Tibial nerve (tissue), 4 donors: ENCODE measurements at places on chromosomes 11 and 22. TPM values are rescaled to one million over a fixed set of nuclear protein-coding genes. Genes with fewer than 3 reads are reported as not detected.
A peak's percentile ranks its signal among the peaks of the same experiment; 100 is the strongest.

GRCh38 chr11:131886201-131886600 lies 515.8 kb downstream of the NTM start:
- DNase-seq = no peak
- no peak overlapping the region for H3K4me3 ChIP-seq
- no peaks in the 10 kb centered on the region for H3K4me1 ChIP-seq
- H3K27me3 ChIP-seq = no peaks in the 10 kb centered on the region
- no peak overlapping the region for H3K27ac ChIP-seq

- H3K4me3 ChIP-seq = no peak overlapping the region
- no peak overlapping the region for H3K27ac ChIP-seq
- H3K4me1 ChIP-seq = no peaks in the 10 kb centered on the region
- no peak for DNase-seq
- H3K36me3 ChIP-seq = no peaks in the 10 kb centered on the region
Measured at GRCh38 chr11:128705124-128705920, 11.4 kb downstream of the FLI1 start.

DNA sequence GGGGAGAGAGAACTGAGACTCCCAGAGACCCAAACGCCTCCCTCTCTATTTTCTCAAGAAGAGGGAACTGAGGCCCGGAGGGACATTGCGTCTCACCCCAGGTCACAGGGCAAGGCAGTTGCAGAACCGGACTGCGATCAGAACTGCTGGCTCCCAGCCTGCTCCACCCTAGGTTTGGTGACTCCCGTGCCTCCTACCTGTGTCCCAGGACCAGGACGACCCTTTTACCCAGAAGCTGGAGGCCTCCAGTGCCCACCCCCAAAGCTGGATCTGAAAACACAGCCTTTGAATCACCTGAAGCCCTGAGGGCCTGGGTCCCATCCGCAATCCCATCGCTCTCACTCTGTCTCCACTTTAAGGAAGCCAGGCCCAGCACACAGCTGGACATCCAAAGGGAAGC lies 1.4 kb downstream of the GSTT4 start:
- no peak overlapping the region for H3K27ac ChIP-seq
- no peak for DNase-seq
- H3K4me3 ChIP-seq = no peak overlapping the region

- no peak for DNase-seq
Measured at GRCh38 chr11:47282462-47282861, 12.5 kb downstream of the MADD start.

DNA sequence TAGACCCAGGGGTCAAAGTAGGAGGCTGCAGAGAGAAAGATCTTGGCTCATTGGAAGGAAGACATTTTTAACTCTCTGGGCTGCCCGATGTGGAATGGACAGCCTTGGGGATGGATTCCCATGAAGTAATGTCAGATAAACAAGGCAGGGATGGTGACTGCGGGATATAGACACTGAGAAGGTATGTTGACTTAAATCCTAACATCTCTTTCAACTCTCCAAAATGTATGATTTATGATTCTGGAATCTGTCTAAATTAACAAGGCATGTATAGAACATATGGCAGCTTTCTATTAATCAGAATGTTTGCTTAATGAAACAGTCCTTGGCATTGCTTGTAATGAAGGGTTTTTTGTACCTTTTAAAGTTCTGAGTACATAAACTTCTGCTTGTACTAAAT lies 56.1 kb upstream of the VSTM5 start:
- no peak overlapping the region for H3K4me3 ChIP-seq
- no peaks in the 10 kb centered on the region for H3K27me3 ChIP-seq

- no peaks in the 10 kb centered on the region for H3K27me3 ChIP-seq
- H3K36me3 ChIP-seq = no peaks in the 10 kb centered on the region
- H3K27ac ChIP-seq = no peak overlapping the region
- H3K4me3 ChIP-seq = no peak overlapping the region
- peaks cover 44% of the 10 kb centered on the region for H3K4me1 ChIP-seq
Measured at GRCh38 chr11:44575288-44575672, 9.8 kb downstream of the CD82 start.

- H3K27ac ChIP-seq = no peak overlapping the region
- no peak overlapping the region for H3K4me3 ChIP-seq
- H3K36me3 ChIP-seq = no peaks in the 10 kb centered on the region
- H3K27me3 ChIP-seq = no peaks in the 10 kb centered on the region
- no peak for DNase-seq
- no peaks in the 10 kb centered on the region for H3K4me1 ChIP-seq
Measured at GRCh38 chr11:26134481-26135355, 197.2 kb upstream of the ANO3 start.

Gene PRRG4
- 29.9 TPM for total RNA-seq

Gene CDKN1C
- 128 TPM for total RNA-seq

DNA sequence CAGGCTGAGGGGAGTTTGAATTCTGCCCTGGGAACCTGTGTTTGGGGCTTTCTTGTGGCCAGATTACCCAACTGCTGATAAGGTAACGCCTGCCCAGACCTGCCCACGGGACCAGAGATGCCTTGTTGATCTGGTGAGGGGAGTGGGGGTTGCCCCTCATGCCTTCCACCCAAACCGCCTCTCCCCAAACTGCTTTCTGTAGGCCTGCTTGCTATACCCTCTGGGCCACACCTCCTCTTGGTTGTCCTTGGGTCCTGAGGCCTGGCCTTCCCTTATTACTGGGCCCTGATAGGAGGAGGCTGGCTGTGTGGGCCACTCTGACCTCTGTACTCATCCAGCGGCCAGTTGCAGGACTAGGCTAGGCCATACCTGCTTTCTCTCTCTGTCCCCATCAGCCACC lies 3.4 kb downstream of the P2RY2 start:
- H3K4me1 ChIP-seq = peaks cover 17% of the 10 kb centered on the region
- DNase-seq = no peak
- peaks cover 29% of the 10 kb centered on the region for H3K27me3 ChIP-seq

GRCh38 chr22:30250661-30251267 lies 4.2 kb upstream of the LIF start:
- no peaks in the 10 kb centered on the region for H3K36me3 ChIP-seq
- DNase-seq = no peak
- H3K4me3 ChIP-seq = no peak overlapping the region
- H3K4me1 ChIP-seq = no peaks in the 10 kb centered on the region

DNA sequence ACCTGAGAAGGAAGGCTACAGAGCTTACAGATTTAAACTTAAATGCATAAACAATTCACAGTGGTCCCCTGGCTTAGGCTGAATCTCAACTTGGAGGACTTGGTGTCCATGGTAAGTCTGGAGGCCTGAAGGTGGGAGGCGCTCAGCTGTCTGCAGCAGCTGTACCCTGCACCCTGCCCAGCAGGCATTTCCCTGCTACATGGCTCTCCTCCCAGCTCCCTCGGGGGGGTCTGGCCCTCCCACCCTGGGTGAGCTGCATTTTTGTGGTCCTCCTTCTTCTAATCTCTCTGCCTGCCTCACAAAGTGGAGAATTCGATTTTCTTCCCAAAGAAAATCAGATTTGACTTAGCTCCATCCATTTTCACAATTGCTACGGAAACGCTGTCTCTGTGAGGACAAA lies 273.2 kb downstream of the KIRREL3 start:
- no peaks in the 10 kb centered on the region for H3K36me3 ChIP-seq
- no peak for DNase-seq
- H3K27me3 ChIP-seq = no peaks in the 10 kb centered on the region
- H3K4me3 ChIP-seq = no peak overlapping the region

GRCh38 chr11:62926680-62927455 lies 5.7 kb upstream of the CHRM1 start:
- no peak overlapping the region for H3K27ac ChIP-seq
- H3K4me3 ChIP-seq = no peak overlapping the region
- no peaks in the 10 kb centered on the region for H3K36me3 ChIP-seq
- H3K4me1 ChIP-seq = peaks cover 38% of the 10 kb centered on the region
- no peak for DNase-seq

DNA sequence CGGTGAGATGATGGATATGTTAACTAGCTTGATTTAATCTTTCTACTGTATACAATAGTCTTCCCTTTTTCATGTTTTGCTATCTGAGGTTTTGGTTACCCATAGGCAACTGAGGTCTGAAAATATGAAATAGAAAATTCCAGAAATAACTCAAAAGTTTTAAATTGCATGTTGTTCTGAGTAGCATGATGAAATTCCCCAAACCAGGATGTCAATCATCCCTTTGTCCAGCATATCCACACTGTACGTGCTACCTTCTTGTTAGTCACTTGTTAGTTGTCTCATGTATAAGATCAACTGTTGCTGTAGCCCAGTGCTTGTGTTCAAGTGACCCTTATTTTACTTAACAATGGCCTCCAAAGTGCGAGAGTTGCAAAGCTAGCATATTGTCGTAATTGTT lies 21.2 kb upstream of the OR10W1 start:
- DNase-seq = no peak
- H3K36me3 ChIP-seq = no peaks in the 10 kb centered on the region
- H3K4me1 ChIP-seq = no peaks in the 10 kb centered on the region
- H3K27ac ChIP-seq = no peak overlapping the region

GRCh38 chr11:122269824-122270223 lies 153.8 kb upstream of the BLID start:
- H3K27ac ChIP-seq = no peak overlapping the region
- H3K4me3 ChIP-seq = no peak overlapping the region
- no peaks in the 10 kb centered on the region for H3K27me3 ChIP-seq
- H3K4me1 ChIP-seq = no peaks in the 10 kb centered on the region
- no peak for DNase-seq

DNA sequence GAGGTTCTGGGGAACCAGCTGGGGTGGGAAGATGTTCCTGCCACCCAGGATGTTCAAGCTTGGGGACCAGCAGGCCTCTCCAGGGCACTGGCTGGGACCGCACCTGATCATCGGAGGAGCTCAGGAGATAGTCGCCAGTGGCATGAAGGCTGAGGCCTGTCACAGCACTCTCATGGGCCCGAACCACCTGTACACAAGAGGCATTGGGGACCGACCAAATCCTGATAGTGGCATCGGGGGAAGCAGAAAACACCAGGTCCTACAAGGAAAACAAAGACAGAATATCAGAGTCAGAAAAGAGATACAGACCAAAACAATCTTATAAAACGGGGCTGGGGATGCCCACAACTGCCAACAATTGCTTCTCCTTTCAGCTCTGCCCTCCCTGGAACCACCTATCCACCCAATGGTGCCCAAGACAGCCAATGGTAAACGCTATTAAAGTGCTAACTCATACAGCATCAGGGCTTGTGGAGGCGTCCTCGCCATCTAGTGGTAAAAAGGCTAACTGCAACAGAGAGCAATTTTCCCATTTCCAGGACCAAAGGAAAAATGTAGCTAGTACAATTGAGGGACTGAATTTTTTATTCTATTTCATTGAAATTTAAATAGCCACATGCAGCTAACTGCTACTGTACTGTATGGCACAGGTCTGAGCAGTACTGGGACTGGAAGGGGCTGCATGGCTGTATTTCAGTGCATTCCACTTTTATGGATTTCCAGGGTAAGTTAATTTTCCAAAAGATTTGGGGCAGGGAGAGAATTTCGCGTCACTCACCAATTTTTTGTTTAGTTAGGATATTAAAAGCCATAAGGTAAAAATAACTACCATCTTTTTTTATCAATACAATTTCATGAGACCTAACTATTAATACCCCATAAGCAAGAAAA lies 7.1 kb downstream of the PRPF19 start:
- no peak overlapping the region for H3K4me3 ChIP-seq
- peak; percentile 52 for DNase-seq
- H3K27ac ChIP-seq = no peak overlapping the region
- H3K4me1 ChIP-seq = no peaks in the 10 kb centered on the region
- no peaks in the 10 kb centered on the region for H3K27me3 ChIP-seq

DNA sequence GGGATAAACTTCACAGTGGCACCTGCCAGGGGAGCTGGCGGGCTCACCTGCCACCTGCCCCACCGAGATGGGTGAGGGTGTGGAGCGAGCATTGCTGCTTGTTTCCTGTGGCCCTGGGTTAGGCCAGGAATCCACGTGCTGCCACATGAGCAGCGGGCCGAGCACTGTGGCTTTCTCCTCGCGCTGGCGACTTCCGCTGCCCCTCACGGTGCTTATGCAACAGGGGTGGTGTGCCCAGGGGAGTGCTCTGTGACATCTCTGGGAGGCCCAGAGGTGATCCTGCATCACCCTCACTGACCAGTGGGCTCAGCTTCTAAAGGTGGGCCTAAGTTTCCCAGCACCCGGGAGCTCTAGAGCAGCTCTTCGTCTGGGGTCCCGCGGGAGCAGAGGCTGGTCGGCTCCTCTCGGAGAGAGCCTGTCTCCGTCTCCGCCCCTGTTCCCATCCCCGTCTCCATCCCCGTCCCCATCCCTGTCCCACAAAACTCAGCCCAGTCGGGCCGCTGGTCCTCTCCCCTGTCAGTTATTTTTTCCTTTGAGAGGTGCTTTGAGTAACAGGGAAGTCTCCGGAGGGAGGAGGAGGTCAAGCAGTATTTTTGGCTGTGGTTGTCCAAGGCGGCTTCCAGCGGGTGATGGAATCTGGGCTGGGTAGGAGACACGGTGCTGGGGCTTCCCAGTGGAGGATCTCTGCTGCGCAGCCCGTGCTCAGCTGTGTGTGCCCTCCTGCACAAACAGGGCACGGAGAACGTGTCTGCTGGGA lies 42.5 kb downstream of the AP2A2 start:
- no peaks in the 10 kb centered on the region for H3K27me3 ChIP-seq
- no peak overlapping the region for H3K27ac ChIP-seq
- no peaks in the 10 kb centered on the region for H3K4me1 ChIP-seq
- no peaks in the 10 kb centered on the region for H3K36me3 ChIP-seq
- peak; percentile 21 for DNase-seq
- no peak overlapping the region for H3K4me3 ChIP-seq

Gene PKDREJ
- total RNA-seq = not detected

- no peaks in the 10 kb centered on the region for H3K36me3 ChIP-seq
- peaks cover 55% of the 10 kb centered on the region for H3K4me1 ChIP-seq
- H3K27ac ChIP-seq = no peak overlapping the region
- no peaks in the 10 kb centered on the region for H3K27me3 ChIP-seq
Measured at GRCh38 chr11:125258291-125259032, 93.9 kb downstream of the PKNOX2 start.

GRCh38 chr22:48975886-48976285 lies 851.8 kb downstream of the BRD1 start:
- H3K27me3 ChIP-seq = no peaks in the 10 kb centered on the region
- H3K4me1 ChIP-seq = no peaks in the 10 kb centered on the region
- H3K4me3 ChIP-seq = no peak overlapping the region

Gene MYBPC3
- total RNA-seq = 0.21 TPM

Gene MYOD1
- not detected for total RNA-seq

DNA sequence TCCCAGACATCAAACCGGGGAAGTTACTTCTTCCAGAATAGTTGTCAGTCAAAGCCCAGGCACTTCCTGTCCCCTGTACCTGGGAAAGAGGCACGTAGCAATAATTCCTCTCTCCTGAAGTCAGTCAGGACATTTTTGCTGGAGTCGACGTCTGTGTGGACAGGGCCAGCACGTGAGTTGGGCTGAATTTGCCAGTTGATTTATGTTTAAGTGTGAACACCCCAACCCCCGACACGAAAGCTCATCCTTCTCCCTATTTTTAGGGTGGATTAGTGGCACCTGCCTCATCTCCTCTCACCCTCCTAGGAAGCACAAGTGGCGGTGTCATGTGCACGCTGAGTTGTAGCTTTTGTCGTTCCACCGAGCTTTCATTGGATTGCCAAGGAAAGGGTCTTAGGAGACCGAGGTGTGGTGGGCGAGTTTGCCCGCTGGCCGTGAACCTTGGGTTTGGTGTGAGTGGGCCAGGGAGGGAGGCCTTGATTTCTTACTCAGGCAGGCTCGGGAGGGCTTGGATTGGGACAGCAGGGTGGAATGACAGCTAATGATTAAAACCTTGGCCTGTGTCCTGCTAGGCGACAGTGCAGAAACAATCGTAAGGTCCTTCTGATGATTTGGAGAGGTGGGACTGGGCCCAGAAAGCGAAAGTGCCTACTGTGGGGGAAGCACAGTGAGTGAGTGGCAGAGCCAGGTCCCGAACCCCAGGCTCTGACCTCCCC lies 87.0 kb upstream of the CRYBB3 start:
- no peaks in the 10 kb centered on the region for H3K36me3 ChIP-seq
- H3K4me1 ChIP-seq = peaks cover 25% of the 10 kb centered on the region
- no peaks in the 10 kb centered on the region for H3K27me3 ChIP-seq
- no peak for DNase-seq
